ENCODE measurements at places on chromosomes 5 and 9.

DNA sequence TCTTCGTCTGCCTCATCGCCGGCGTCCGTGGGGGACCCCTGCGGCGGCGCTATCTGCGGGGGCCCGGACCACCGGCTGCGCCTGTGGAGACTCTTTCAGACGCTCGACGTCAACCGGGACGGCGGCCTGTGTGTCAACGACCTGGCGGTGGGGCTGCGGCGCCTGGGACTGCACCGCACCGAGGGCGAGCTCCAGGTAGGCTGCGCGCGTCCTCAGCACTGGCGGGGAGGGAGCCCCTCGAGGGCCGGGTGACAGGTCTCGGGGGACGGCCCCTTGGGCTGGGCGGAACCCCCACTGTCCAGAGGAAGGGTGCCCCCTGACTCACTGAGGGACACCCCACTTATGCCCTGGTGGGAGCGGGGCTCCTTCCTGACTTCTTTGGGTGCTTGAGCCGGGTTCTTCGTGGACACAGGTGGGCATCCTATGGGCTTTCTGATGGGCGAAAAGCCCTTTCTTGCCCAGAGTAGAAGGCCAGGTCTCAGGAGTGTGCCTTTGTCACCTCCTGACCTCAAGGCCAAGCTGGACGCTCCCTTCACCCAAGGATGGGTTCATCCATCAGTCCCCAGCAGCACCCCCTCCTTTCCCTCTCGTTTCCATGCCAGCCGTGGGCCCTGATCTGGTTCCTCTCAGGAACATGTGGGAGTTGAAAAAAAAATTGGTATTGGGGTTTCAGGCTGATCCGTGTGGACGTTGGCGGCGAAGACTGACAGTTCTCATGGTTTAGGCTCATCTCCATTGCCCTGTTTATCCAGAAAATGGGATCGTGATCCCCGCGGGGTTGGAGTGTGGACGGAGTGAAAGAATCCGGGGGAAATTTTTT, 564 bp downstream of the SLC25A25 start:
- DNase-seq, result no peak

GRCh38 chr9:102941868-102942267, 53.3 kb upstream of the CYLC2 start:
- no peak for DNase-seq

DNA sequence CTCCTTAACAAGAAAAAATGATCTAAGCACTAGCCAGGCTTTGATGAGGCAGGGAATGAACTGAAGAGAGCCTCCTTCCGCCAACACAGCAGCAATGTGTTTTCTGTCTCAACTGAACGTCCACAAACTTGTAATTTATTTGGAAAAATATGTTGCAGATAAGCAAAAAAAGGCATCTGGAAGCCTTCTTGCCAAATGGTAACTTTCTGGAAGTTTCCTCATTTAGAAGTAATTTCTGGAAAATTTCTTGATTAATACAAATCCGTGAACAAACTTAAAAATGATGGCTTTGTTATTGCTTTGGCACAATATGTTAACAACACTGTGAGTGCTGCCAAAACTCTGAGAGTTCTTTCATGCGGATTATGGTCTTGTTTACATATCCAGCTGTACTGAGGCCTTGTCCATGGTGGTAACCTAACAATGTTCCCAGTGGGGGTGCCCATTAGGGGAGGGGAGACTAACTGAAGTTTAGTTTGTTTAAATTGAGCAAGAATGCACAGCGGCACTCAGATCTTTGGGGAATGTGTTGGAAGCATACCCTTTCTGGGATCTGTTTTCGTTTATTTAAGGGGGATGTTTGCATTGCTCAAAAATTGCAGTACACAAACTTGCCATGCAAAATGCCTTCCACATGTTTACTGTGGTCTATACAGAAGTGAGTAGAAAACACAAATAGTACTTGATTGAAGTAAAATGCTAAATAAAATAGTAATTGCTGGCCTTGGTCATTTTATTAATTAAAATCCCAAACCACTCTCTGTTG, 334.7 kb downstream of the NR2F1-AS1 start:
- DNase-seq, result no peak

DNA sequence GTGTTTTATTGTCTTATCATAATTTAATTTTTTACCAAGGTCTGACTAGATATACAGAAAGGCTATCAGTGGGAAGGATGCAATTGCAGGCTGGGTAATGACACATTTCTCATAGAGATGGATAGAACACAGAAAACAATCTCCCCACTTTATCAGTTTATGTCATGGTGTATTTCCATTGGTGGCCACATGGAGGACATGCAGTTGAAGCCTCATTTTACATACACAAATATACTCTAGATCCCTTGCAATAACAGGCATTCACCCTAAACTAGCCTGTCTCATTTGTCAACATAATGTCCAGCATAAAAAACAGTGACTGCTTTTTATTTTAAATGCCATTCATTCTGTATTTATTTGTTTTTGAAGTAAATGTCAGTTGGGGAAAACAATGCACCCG, 526.3 kb downstream of the GABRG2 start:
- no peak for DNase-seq

- DNase-seq, result no peak
These were observed 12.7 kb downstream of the NIPBL start for GRCh38 chr5:36889264-36889663.

GRCh38 chr5:69531406-69531801, 28.6 kb upstream of the GTF2H2C start:
- DNase-seq, result no peak

GRCh38 chr5:66839636-66840185, 243.5 kb downstream of the MAST4 start:
- DNase-seq, result no peak

- DNase-seq, result no peak
These were observed 37.3 kb downstream of the STK10 start for GRCh38 chr5:172150514-172151425.

GRCh38 chr9:123523001-123523400, 167.0 kb downstream of the CRB2 start:
- DNase-seq, result no peak

DNA sequence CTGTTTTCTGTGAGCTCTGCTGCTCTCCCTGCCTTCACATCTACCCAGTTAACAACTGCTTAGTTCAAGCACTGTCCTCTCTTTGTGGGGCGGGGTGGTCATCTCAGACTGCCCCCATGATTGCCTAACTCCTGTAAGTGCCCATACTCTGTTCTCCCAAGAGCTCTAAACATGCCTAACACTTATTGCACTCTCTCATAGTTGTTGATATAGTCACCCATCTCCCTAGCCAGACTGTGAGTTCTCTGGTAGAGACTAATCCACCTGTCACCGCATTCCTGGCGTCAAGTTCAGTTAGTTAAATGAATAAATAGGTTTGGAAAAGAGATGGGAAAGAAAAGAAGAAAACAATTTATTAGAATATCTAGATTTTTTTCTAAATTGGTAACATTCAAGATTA, 18.3 kb upstream of the MUSK start:
- DNase-seq, result no peak

DNA sequence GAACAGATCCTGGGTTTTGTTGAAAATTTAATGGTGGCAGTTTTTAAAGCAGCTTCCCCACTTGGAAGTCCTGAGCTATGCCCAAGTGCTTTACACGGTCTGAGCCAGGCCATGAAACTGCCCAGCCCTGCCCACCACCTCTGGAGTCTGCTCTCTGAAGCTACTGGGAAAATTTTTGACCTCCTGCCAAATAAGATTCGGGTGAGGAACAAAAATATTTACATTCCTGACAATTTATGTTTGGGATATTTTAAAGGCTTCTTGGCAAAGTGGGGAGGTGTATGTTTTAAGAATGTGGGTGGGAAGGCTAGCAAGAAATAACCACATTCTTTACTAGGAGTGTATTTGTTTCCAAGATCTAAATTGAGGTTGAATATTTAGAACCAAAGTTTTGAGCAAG, 50.0 kb downstream of the HACD4 start:
- DNase-seq, result no peak

DNA sequence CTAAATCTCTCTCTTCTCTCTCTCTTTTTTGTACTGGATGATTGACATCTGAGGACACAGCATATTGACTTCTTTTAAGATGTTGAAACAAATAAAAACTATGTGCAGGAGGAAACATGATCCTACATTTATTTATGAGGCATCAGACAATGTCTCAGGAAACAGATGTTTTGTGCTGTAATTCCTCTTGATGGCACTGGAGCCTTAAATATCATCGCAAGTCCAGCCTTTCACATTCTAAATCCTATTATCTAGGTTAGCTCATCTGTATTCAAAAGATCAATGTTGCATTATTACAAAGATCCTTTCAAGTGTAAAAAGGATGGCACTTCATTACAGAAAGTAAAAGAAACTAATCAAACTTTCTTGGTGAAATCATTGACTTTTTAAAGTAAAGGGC, 63.9 kb downstream of the MAT2B start:
- peak; percentile 18 for DNase-seq

DNA sequence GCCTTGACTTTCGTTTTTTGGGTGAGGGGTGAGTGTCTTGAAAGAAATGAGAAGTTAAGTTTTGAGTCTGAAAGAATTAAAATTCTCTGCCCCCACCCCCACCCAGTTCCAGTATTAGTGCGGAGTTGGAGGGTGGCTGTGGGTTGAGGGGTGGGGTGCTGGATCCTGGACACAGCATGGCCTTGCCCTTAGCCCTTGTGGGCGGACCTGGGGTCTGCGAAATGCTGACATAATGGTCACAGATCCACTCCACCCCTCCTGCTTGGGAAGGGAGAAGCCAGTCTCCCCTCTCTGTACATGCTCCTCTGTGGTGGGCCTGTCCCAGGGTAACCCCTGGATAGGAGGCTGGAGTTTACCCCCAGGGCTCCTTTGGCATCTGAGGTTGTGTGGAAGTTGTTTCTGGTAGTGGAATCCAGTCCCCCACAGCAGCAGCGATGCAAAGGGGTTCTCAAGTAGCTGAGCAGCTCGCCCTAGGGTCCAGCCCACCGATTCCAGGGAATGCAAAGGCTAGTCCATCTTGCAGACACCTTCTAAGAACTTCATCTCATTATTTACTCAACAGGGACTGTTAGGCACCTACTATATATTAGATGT, 42.8 kb upstream of the TCF7 start:
- DNase-seq, result no peak

GRCh38 chr5:126370796-126371718, 52.2 kb upstream of the GRAMD2B start:
- peak; percentile 44 for DNase-seq
